ENCODE measurements at places on chromosomes 3 and 15.

- peak; percentile 58 for DNase-seq
These were observed 426 bp downstream of the KAT2B start for GRCh38 chr3:20040548-20041196.

- DNase-seq: peak; percentile 67
These were observed 32.8 kb upstream of the MFSD1 start for GRCh38 chr3:158768881-158769543.

- no peak for DNase-seq
These were observed 43.0 kb upstream of the SH3GL3 start for GRCh38 chr15:83404121-83404520.

DNA sequence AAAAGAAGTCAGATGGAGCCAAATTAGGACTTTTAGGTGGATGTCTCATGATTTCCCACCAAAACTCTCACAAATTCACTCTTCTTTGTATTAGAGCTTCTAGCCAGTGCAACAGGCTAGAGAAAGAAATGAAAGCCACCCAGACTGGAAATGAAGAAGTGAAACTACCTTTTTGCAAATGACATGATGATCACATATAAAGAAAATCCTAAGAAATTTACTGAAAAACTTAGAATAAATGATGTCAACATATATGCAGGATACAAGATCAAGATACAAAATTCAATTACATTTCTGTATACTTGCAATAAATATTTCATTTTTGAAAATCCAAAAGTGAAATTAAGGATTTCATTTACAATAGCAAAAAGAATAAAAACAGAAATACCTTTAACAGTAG, 110.8 kb downstream of the LRIG1 start:
- DNase-seq: no peak

DNA sequence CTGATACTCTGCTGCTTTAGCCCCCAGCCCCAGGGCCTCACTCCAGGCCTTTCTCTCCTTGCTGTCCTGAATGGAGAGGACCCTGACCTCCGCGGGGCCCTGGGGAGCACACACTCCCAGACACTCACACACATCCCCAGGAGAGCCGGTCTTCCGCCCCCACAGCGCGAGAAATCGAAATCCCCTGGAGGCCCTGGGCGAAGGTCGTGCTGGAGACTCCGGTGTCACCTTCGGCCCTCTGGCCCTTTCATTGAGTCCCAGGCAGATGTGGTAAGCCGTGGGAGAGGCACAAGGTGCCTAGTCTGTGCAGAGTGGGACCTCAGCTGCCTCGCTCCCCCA, 848 bp upstream of the GOLGA8B start:
- no peak for DNase-seq

DNA sequence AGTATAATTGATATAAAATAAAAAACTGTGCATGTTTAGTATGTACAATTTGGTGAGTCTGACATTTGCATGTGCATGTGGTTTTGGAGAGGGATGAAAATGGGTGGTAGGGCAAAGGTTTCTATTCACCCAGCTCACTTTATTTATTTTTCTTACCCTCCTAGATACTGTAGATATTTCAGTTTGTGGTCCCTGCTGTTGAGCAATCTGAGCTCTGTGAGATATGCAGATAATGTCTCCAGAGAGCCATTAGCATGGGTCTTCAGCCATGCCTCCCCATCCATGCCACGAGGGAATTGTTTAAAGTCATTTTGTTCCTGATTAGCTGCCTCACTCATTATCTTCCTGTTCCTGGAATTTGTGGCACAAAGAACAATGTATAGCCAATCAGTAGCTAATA, 44.4 kb upstream of the B3GALNT1 start:
- DNase-seq: no peak

GRCh38 chr3:106715286-106715685, 662.0 kb upstream of the CCDC54 start:
- DNase-seq: no peak

- no peak for DNase-seq
These were observed 78.9 kb downstream of the DGKG start for GRCh38 chr3:186283096-186283495.

DNA sequence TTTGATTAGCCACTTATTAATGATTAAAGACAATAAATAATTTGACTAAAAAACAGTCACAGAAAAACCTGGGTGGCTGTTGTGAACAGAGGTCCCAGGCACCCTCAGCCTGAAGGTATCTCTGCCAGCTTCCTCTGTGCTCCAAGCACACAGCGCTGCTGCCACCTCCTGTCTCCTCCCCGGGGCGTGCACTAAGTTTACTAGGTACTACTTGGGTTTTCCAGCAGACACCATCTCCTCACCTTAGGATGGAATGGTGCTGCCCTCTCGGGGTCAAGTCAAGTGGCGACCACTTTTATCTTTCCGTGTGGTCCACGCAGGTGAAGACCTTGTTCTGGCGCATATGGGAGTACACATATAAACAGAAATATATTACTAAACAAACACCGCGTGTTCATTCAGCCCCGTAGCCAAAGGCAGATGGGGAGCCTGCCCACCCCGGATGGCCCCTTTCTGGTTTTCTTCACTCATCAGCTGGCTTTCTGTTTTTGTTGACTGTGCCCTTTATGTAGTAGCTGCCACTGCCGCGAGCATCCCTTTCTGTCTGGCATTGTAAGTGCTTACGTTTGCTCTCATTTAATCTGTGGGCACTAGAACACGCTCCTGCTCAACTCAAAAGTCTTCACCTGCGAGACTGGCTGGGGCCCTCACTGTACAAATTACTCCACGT, 128.0 kb downstream of the LRIG1 start:
- no peak for DNase-seq

GRCh38 chr3:18344306-18345014, 80.7 kb downstream of the SATB1 start:
- no peak for DNase-seq

DNA sequence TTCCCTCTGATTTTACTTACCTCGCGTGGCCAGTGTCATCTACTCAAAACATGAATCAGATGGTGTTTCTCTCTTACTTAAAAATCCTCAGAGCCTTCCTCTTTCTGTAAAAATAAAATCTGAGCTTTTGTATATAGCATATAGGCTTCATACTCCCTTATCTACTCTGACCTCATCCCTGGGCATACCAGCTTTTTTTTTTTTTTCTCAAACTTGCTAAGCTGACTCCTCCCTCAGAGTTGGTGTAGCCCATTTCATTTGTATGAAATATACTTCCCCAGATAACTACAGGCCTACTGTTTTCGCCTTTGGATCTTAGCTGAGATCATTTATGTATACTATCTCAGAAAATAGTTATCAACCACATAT, 648.9 kb upstream of the ALCAM start:
- no peak for DNase-seq

GRCh38 chr3:17322106-17322793, 420.2 kb downstream of the TBC1D5 start:
- no peak for DNase-seq

- DNase-seq: peak; percentile 75
These were observed 12.1 kb upstream of the CX3CR1 start for GRCh38 chr3:39291903-39292329.

DNA sequence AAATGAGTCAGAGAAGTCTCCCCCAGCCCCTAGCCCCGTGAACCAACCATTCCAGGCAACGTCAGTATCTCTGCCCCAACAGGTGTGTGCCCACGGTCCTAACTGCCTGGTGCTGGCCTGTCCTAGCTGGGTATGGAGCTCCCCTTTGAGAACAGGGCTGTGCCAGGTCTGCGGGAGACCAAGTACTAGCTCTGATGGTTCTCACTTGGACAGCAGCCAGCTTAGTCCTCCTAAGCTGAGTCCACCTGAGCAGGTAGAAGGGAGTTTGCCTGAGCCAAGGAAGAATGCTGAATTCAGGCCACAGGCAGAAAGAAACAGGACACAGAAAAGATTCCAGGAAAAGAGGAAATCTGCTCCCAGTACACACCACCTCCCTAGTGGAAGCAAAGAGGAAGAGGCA, 33.1 kb upstream of the PARL start:
- no peak for DNase-seq

DNA sequence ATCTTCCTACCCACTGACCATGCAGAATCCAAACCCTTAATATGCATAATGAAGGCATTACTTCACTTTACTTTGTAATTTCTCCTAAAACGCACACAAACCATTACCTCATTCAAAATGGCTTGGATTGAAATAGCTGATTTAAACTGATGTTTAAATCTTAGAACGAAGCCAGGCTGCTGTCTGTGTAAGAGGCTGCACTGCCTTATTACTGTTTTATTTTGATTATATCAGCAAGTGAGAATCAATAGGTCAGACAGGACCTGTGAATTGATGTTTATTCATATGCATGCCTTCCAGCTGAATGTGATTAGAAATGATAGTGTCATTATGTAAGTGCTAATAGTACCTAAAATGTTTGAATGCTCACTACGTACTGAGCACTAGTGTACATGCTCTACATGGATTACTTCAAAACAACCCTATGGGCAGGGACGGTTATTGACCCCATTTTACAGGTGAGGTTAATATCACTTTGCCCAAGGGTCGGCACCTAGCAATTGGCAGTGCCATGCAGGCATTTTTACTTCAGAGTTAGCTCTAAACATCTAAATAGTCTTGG, 314.2 kb upstream of the CBLB start:
- DNase-seq: no peak

- peak; percentile 49 for DNase-seq
These were observed 144.4 kb downstream of the DNAJB8 start for GRCh38 chr3:128322030-128323022.
